Activated CD4-positive, alpha-beta T cell treated with anti-CD3 and anti-CD28 coated beads, Interleukin-2, Interleukin-4, amounts not matched to agents 100 ng/mL and 50 ng/mL, durations not matched to agents 16 hours and 8 hours (primary cell): ENCODE measurements at places on chromosomes 12 and 14.

- no peak for DNase-seq
These were observed 42.7 kb upstream of the CDKN3 start for GRCh38 chr14:54354096-54354495.

DNA sequence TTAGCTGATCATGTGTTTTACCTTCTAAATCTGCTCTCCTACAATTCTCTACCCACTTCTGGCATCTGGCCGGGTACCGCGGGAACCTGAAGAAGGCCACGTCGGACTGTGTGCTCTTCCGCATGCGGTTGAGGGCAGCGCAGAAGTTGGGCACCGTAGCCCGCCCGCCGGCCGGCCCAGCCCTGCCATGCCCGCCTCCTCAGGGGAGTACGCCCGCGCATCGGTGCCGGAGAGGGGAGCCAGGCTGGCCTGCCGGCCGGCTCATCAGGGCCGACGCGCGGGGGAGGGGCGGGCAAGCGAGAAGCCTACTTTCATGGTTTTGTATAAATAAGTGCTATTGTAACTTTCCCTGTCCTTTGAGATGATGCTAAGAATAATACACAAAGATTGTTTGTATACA, 19.9 kb upstream of the ADAMTS20 start:
- DNase-seq: no peak

DNA sequence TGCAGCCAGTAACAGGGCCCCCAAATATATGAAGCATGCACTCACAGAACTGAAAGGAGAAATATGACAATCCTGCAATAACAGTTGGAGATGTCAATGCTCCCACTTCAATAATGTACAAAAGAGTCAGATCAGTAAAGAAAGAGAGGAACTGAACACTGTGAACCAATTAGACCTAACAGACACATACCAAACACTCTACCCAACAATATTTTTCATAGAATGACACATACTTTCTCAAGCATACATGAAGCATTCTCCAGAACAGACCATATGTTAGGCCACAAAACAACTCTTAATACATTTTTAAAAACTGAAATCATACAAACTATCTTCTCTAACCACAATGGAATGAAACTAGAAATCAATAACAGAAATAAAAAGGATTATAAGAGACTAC, 80.2 kb downstream of the ELK3 start:
- DNase-seq: no peak

GRCh38 chr12:57716305-57716704, 22.2 kb downstream of the AGAP2 start:
- DNase-seq: no peak

DNA sequence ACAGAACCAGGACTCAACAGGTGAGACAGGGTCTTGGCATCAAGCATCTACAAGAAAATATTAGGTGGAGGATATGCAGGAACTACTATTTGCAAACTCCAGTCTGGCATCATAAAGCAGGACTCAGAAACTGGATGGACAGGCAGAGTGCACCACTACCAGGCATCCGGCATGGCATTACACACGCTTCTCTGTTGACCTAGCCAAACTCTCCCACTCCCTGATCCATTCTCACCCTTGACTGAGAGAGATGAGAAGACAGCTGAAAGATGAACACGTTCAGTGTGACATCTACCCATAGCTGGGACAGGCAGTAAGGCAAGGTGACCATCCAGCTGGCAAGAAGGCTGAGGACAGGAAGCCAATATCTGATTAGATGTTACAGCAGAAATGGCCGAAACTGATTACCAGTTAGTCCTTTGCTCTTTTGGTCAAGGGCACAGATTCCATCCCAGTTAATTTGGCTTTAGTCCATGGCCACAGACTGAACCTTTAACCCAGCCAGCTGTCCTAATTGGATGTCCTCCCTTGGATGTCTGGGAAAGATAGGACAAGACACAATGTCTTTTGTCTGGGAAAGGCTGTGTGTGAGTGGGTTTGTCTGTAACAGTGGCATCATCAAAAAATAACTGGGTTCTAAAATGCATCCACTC, 71.6 kb downstream of the BBS10 start:
- DNase-seq: no peak

DNA sequence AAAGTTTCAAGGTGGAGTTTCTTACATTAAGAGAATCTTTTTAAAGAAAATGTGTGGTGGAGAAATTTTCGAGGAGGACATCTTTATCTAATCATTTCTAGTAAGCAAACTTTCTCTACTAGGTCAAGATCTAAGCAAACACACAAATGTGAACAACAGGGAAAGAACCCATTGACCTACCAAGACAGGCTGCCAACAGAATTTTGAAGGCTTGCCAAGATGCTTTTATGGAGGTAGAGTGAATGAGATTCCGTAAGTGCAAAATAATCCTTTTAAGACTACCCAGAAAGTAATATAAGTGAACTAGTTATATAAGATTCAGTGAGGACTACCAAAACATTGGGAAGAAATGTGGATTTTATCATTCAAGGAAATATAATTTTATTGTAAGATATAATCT, 357.1 kb upstream of the PDE3A start:
- DNase-seq: no peak

DNA sequence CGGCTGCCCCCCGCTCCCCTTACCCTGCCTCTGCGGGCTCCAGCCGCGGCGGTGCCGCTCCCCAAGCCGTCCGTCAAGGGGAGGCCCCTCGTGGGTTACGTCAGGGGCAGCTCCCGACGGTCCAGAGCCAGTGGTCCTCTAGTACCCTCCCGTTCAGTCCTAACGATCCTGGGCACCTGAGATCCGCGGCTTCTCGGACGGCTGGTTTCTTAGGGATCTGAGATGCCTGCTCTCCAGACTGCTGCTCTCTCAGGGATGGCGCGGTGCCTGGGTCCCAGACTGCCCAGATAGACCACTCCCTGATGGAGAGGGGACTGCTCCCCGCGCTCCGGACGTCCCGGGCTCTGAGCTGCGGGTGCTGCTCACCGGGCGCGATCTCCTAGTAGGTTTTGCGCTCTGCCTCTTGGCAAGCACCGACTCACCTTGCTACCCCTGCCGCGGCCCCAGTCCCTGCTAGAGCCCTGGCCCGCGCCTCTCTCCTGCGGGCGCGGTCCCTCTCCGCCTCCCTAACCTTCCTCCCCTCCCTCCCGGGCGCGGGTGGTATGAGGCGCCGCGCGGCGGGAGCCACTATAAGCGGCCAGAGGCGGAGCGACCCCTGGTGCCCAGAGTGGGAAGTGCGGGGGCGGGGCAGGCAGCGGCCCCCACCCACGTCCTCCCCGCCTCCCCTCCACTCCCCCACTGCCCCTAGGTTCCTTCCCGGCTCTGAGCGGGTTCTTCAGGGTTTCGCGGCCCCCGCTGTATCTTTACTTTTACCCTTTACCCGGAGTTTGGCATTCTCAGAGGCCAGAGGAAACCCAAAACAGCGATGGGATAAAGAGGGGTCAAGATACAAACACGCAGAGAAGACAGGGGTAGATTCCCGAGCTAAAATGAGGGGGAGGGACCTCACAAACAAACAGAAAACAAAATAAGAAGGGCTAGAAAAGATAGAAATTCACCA, at the start of gene C1QL4:
Gene C1QL4 (minus strand): TSS at position 544 of the 940 bp plus-strand sequence. CDS start 711 bp downstream, outside the sequence.
- DNase-seq: peak; percentile 85

- DNase-seq: peak; percentile 24
These were observed 34.4 kb downstream of the WBP11 start for GRCh38 chr12:14768823-14769405.

- DNase-seq: no peak
These were observed 53.4 kb downstream of the SLC16A7 start for GRCh38 chr12:59649203-59649602.

- DNase-seq: no peak
These were observed 1186.2 kb downstream of the BCL11B start for GRCh38 chr14:98085751-98086150.

GRCh38 chr12:131327521-131328488, 374.1 kb downstream of the ADGRD1 start:
- no peak for DNase-seq

GRCh38 chr12:107129315-107129930, 36.1 kb upstream of the CRY1 start:
- no peak for DNase-seq

GRCh38 chr12:48828293-48828692, 10.0 kb downstream of the CACNB3 start:
- no peak for DNase-seq

- DNase-seq: no peak
These were observed 48.4 kb downstream of the ATL1 start for GRCh38 chr14:50608302-50608851.

DNA sequence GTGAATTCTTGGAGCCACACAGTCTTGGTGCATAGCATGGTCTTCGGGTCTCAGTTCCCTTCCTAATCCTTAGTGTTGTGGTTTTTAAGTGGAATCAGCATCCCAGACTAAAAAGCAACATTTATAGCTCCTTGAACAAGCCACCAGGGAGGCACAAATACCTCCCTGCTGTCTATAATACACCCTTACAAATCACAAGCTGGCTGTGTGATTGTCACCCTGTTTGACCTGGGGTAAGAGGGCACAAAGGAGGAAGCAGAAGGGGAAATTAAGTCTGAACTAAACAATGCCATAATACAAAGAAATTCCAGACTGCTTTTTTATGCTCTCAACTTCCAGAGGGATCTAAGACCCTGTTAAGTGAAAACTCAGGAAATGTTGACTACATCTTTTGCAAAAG, 7.7 kb upstream of the MMP19 start:
- no peak for DNase-seq

DNA sequence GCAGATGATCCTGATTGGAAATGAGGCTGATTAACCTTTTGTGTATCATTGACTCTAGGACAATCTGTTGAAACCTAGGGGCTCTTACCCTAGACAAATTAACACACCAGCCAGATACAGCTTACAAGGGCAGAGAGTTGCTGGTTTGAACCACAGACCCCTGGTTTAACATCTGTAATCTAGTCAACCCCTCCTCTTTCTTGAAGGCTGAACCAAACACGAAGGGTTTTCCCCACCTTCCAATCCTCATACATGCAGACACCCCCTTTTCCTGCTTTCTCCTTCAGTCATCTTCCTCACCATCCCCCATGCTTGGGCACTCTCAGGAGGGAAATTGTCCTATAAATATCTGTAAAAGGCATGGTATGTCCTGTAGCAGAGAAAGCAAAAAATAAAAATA, 126.0 kb upstream of the HIF1A start:
- no peak for DNase-seq

DNA sequence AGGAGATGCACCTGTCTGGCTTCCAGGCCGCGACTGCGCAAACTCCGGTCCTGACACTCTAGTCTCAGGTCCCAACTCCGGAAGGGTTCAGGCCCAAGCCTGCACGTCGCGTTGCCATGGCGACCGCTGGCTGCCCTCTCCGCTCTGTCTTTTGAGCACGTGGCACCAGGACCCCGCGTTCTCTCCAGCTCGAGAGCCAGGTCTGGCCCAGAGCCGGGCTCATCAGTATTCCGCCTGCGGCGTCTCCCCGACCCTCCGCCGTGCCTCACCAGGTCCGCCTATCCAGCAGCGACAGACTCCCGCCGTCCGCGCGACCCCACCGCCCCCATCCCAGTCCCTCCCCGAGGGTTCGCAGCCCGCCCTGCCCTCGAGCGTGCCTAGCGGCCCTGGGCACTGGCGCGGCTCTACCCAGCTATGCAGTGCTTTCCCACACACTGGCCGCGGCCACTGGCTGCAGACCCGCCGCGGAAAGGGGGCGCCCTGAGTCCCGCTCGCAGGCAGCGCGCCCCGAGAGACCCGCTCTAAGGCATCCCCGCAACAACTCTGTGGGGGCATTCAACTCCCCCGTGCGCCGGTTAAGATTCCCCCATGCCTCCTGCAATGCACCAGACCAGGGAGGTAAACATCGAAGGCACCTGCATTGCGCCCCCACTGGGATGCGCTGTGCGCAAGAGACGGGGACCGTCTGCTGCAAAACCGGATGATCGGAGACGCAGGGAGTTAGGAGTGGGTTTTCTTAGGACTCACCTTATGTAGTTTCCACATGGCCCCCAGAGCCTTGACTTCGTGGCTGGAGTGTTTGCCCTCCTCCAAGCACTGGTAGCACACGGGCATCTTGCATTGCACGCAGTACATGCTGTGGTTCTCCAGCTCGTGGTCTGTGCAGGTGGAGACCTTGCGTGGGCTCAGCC, 1.3 kb downstream of the TRIM9 start:
- DNase-seq: peak; percentile 47

DNA sequence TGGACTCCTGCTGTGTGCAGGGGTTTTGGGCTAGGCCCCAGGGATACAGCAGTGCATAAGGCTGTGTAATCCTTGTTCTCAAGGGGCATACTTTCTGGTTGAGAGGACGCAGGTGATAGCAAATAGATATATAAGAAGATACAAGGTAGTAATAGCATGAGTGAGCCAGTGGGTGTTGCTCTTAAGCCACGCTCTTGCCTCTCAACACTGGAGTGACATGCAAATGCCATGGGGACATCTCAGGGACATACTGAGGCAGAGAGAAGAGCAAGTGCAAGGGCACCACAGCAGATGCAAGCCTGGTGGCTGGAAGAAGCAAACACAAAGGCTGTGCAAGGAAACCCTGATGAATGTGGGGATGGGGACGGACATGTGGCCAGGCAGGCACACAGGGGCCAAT, 223.3 kb downstream of the CHST11 start:
- peak; percentile 68 for DNase-seq

DNA sequence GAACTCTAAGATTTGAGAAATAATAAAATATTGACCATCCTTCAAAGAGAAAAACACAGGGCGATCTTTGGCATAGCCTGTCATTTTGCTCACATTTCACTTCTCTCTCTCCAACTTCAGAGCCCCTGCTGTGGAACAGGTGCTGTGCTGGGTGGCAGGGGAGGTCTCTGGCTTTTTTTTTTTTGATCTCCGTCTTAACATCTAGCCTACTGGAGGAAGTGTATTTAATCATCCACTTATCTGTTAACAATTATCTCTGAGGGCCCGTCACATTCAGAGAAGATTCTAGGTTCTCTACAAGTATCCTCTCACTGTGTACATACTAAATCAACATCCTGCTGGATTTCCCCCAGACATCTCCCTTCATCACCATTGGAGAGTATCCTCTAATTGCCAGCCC, 34.1 kb downstream of the CHST11 start:
- DNase-seq: no peak

DNA sequence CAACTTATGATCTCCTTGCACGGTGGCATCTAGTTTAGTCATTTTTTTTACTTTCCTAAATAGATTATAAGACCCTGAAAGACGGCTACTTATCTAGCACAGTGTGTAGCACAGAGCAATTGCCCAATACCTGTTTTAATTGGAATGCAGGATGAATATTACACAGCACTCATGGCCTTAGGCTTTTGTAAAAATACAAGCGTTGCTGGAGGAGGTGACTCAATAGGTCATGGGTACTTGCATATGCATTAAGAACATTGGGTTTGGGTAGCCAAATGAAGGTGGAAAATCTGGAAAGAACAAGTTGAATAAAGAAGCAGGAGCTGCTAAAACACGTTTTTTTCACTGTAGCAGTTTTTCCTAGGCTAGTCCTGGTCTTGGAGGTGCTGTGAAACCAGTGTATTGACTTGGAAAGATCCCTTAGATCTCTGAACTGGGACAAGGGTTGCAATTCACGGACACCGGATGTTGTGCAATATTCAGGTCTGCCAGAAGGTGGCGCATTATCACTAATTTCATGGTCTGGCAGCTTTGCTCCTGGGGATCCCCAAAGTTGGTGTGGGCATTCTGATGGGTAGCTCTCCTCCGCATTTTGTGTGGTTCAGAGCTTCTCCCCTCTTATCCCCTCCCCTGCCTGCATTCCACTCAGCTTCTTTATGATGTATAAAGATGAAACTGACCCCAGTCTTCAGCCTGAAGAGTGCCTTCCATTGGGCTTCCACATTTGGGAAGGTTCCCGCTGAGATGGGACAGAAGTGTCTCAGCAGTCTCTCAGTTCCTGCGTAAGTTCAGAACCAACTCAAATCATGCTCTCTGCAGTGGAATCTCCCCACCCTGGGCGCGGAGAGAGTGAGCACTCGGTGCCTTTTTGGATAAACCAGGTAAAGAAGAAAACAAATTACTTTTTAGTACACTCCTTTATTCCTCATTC, 278.3 kb downstream of the NRXN3 start:
- peak; percentile 58 for DNase-seq

GRCh38 chr14:39474416-39474911, 42.2 kb upstream of the FBXO33 start:
- DNase-seq: no peak
